IMR-90 (cell line): ENCODE measurements at places on chromosomes 4 and X.
A peak's percentile ranks its signal among the peaks of the same experiment; 100 is the strongest.

- DNase-seq, result no peak
Observed at GRCh38 chr4:145552181-145552822, 66.9 kb upstream of the MMAA start.

DNA sequence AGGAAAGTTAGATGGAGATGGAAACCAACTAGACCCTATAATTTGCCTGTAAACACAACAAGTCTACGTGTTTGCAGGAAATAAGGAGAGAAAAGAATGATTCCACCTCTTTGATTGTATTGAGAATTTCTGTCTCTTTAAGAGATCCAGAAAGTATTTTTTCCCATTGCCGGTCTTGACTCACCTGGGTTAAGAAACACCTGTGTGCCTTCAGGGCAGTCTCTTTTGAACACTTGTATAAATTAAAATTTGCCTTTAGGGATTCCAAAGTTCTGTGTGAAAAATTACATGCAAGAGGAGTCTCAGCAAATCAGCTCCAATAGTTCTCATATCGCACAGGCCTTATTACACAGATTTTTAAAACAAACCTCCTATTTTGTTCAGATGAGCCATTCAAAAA lies 46.0 kb upstream of the SMAD1 start:
- no peak for DNase-seq

DNA sequence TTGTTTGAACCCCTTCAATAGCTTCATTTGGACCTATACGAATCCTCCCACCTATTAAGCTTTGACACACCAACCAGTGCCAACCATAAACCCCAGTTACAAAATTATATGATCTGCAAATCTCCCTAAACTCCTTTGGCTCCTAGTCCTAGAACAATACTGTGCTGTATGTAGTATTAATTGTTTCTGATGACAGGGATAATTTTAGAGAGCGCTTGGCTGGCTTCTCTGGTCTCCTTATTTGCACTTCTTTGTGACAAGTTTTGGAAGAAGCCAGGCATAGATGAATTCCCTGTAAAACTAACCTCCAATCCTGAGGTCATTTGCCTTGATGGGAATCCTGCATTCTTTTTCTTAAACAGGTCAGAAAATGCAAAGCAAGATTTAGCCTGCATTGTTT lies 433.0 kb downstream of the PPARGC1A start:
- no peak for DNase-seq

DNA sequence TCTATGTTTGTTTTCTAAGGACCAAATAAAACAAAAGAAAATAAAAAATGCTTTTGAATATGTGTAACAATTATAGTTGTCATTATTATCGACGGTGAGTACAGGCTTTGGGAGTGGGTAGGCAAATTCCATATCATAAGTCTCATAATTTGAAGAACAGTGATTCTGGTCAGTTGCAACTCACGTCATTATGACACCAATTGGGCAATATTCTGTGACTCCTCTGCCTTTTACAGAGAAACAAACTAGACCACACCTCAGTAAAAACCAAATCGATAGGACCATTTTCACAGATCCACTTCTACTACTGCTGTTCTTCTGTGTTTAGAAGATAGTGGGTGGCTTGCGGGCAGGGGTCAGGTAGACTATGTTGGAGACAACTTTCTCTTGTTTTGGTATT lies 250.1 kb downstream of the C4orf33 start:
- no peak for DNase-seq

DNA sequence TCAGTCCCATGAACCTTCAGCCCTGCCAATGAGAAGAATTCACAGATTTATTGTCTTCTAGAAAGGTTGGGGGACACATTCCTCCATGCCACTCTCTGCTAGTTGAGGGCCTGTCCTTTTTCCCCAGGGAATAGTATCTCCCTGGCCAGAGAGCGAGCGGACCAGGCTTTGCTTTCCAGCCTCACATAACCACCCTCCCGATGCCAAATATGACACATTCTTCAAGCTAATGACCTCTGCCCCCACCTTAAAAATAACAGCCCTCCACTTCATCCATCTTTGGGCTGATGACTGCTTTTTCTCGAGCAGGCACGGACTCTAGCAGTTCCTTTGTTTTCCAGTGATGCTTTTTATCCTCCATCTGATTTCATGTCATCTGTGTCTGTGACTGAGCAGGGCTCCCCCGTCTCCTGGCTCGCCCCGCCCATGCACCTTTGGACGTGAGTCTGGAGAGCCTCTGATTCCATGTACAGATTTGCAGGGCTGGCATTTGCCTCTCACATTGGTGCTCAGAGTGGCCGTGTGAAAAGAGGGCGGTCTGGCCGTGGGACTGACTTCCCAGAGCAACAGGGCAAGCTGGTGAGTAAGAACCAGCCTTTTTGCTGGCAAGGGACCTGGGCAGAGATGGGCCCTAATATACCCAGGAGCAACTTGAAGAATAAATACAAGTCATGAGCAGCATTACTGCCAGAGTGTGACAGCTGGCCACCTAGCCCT lies 279.8 kb downstream of the BCOR start:
- DNase-seq, result no peak

DNA sequence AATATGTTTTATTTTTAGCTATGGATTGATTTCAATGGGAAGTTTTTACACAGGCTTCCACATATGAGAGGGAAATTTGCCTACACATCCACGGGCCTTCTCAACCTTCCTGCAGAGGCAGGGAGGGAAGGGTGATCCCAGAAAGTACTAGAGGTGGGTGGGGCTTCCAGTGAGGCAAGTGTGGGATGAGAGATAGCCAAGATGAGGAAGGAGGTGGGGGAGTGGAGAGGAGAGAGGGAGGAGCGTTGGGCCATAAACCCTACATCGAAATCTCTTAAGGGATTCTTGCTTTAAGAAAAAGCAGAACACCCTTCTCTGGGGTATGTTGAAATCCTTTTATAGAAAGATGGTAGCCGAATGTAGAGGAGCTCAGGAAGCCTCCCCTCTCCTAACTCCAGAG lies 19.0 kb downstream of the NKX6-1 start:
- DNase-seq, result no peak

- DNase-seq, result no peak
Observed at GRCh38 chr4:186227744-186228513, 622 bp downstream of the KLKB1 start.

DNA sequence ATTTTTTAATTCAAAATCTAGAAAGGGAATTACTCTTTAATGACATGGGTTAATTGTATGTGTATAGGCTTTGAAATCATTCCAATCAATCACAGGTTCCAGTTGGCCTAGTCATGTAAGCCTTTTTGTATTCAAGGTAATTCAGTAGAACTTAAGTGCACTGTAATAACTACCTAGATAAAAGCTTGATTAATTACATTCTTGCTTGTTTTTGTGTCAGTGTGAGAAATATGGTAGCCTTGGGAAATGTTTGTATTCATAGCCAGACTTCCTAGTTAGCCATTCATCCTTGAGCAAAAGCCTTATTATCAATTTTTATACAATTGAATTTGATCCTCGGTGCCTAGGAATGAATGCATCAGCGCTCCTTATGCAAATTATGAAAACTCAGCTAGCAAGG lies 33.5 kb downstream of the TKTL2 start:
- DNase-seq, result no peak

DNA sequence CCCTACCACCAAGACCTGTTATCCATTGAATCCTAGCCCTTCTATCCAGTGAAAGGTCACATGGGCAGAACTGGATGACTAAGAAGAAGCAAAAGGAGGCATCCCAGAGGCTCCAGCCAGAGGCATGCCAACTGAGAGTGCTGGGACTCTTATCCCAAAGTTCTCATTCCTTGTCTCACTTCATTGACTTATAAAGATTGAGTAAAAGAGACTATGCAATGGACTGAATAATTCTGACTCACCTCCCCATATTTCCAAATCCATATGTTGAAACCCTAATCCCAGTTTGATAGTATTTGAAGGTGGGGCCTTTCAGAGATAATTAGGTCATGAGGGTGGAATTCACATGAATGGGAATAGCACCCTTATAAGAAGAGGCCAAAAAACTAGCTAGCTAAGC lies 131.4 kb downstream of the COL25A1 start:
- DNase-seq, result no peak

DNA sequence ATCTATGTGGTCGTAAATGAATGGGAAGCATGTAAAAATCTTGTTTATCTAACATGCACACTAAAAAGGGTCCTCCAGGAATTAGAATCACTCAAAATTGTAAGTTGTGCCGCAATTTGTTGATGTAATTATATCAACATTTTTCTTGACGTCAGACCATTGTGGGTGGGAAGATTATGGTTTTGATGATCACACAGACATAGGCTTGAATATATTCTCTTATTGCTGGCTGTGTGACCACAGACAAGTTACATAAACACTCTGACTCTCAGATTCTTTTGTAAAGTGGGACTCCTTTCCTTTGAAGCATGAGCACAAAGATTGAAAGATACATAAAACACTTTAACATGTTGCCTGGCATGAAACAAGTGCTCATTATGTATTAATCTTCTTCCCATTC lies 51.5 kb downstream of the IL1RAPL1 start:
- peak; percentile 33 for DNase-seq

DNA sequence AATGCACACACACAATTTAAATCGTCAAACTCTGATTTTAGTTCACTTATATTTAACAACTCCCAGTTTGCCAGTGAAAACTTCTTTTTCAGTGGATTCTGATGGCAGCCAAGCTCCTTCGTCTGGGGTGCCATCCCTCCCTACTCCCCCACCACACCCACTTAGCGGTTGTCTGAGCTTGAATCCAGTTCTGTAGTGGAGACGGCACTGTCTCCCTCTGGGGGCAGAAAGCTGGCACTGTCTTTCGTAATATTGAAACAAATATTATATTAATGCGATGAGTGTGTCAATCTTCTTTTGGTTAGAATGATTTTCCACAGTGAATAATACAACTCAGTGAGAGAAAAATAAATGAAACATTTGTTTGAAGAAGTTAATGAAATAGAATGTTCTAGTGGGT lies 5.4 kb downstream of the MEPE start:
- DNase-seq, result no peak

DNA sequence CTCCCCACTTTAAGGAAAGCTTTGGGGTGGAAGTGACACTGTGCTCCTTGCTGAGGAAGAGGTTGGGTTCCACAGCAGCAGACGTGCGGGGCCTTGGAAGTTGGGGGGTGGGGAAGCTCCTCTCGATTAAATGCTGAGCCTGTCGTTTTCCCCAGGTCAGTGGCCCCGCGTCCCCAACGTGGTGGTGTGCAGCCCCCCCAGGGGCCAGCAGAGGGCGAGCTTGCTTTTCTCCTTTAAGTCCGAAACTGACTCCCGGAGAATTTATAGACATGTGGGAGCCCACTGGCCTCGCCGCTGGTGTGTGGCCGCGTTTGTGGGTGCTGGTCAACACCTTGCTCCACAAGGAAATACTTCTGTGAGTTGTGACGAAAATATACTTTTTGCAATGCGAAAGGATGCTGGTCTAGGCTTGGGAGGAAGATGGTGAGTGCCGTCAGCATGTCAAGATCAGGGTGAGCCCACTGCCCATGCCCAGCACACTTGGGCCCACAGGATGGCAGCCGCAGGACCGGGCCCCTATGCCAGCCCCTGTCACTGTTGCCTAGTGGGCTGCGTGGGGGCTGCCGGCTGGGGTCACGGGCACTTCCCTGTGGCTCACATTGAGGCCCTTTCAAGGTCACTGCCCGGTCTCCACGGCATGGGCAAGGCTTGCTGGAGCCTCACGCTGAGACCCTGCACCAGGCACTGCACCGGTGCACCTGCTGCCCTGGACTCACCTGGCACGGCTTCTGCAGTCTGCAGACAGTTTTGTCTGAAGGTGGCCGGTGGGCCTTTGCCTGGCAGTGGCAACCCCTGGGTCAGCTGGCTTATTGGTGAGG lies 9.4 kb downstream of the UVSSA start:
- DNase-seq, result peak; percentile 32

GRCh38 chr4:155777971-155778735 lies 19.3 kb downstream of the GUCY1B1 start:
- peak; percentile 84 for DNase-seq

GRCh38 chrX:38095971-38096529 lies 89.7 kb downstream of the SYTL5 start:
- peak; percentile 58 for DNase-seq

DNA sequence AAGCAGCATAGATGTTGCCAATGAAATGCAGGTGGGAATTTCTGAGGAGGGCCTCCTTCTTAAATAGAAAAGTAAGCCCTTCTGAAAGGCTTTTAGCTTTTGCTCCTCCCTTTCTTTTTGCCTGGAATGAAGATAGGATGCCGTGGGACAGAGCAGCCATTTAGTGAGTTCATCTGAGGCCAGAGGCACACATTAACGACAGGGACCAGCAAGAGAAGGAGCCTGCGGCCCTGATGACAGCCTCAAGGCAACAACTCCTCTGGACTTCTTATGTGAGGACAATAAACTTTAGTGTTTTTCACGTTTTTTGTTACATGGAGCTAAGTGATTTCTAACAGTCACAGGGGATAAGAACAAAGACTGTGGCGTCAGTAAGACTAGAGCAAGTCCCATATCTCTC lies 1.1 kb upstream of the BDH2 start:
- DNase-seq, result no peak

DNA sequence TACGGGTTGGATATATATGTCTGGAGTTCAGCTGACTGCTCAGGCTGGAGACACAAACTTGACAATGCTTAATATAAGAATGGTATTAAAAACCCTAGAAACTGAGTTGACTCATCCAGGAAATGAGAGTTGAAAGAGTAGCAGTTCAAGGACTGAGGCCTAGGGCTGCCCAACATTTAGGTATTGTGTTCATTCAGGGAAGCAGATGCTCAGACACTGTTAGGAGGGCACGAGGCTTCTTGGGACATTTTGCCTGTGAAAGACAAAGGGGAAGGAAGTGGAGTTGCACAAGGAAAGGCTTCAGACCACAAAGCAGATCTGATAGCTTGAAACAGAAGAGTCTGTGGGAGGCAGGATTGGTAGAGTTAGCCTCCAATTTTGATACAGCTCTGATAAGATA lies 52.0 kb upstream of the HS3ST1 start:
- peak; percentile 11 for DNase-seq

GRCh38 chr4:66524781-66525180 lies 854.5 kb upstream of the EPHA5 start:
- no peak for DNase-seq

GRCh38 chr4:77481856-77482255 lies 123.8 kb upstream of the CXCL13 start:
- DNase-seq, result no peak

DNA sequence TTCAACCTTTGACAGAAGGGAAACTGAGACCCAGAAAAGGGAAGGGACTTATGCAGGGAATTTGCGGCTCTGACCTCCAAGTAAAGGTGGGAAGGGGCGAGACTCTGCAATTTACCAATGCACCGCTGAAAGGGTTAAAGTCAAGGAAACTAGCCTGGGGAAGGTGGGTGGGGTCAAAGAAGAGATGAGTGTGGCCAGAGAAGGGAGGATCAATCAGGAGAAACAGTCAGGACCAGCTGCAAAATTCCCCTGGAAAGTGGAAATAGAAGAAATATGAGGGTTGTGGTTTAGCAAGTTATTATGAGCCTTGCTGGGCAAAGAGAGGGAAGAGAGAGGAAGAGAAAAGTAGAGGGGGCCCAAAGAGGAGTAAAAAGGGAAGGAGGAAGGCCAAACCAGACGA lies 30.5 kb downstream of the STARD8 start:
- no peak for DNase-seq

- DNase-seq, result no peak
Observed at GRCh38 chr4:151407466-151408379, 1.3 kb upstream of the FHIP1A start.
